Liver (tissue), 10 donors: ENCODE measurements at places on chromosomes 3 and 15. TPM values are rescaled to one million over a fixed set of nuclear protein-coding genes. Genes with fewer than 3 reads are reported as not detected.

GRCh38 chr15:60328852-60329443, 68.8 kb downstream of the ANXA2 start:
- H3K4me1 ChIP-seq, result no peaks in the 10 kb centered on the region
- no peaks in the 10 kb centered on the region for H3K27me3 ChIP-seq

DNA sequence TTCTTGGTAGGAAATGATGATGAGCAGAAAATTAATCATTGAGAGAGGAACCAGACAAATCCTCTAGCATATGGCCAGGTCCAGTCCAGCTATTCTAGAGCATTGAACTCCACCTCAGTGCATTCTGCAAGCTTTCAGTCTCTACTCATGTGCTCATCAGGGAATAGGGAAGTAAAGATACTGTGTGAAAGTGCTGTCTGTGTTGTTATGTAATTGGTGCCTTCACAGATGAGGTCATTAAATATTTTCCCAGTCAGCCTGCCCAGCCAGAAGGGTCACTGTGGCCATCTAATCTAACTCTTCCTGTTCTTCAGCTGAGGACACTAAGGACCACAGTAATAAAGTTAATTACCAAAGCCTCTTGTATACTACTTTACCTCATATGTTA, 28.2 kb downstream of the C3orf62 start:
- no peaks in the 10 kb centered on the region for H3K36me3 ChIP-seq
- H3K4me1 ChIP-seq, result no peaks in the 10 kb centered on the region
- H3K27me3 ChIP-seq, result no peaks in the 10 kb centered on the region
- H3K27ac ChIP-seq, result no peak overlapping the region

DNA sequence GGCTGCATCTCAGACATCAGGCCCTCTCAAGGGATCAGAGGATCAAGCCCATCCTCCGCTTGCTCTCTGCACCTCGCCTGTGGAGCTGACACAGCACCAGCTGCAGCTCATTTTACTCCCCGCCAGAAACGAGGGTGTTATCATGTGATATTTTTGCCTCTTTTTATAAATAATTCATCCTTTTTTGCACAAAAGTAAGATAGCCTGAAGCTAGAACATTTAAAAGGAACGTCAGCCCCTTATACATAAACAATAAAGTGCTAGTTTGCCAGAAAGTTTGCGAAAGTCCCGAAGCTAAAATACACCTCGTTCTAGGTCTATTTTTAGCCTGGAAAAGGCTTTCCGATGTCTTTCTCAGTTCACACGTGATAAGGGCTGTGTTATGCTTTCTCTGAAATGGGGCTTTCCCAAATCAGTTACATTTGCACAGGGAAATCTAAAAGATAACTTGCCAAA, 9.6 kb upstream of the FAM174B start:
- no peak overlapping the region for H3K4me3 ChIP-seq
- no peak overlapping the region for H3K27ac ChIP-seq
- peaks cover 34% of the 10 kb centered on the region for H3K4me1 ChIP-seq
- no peaks in the 10 kb centered on the region for H3K36me3 ChIP-seq
- DNase-seq, result no peak

GRCh38 chr3:164095279-164095678, 983.0 kb downstream of the SI start:
- no peak overlapping the region for H3K4me3 ChIP-seq
- no peak overlapping the region for H3K27ac ChIP-seq
- no peaks in the 10 kb centered on the region for H3K4me1 ChIP-seq
- no peaks in the 10 kb centered on the region for H3K27me3 ChIP-seq
- no peaks in the 10 kb centered on the region for H3K36me3 ChIP-seq

DNA sequence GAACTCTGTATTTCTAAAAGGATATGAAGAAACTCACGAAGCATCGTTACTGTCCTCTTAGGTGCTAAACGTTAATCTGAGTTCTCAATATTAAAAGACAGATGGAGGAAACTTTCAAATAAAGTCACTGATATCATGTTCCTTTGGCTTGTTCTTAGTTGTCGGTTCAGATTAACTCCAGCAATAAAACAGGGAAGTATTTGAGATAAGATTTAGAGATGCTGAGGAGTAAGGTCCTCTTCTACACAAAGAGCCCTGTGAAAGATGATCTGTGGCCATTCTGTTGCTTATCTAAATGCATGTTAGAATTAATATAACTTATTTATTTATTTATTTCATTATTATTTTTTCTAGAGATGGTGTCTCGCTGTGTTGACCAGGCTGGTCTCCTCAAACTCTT, 19.2 kb downstream of the AKAP13 start:
- no peaks in the 10 kb centered on the region for H3K4me1 ChIP-seq
- no peak overlapping the region for H3K4me3 ChIP-seq
- H3K27ac ChIP-seq, result no peak overlapping the region
- no peaks in the 10 kb centered on the region for H3K36me3 ChIP-seq
- no peak for DNase-seq

DNA sequence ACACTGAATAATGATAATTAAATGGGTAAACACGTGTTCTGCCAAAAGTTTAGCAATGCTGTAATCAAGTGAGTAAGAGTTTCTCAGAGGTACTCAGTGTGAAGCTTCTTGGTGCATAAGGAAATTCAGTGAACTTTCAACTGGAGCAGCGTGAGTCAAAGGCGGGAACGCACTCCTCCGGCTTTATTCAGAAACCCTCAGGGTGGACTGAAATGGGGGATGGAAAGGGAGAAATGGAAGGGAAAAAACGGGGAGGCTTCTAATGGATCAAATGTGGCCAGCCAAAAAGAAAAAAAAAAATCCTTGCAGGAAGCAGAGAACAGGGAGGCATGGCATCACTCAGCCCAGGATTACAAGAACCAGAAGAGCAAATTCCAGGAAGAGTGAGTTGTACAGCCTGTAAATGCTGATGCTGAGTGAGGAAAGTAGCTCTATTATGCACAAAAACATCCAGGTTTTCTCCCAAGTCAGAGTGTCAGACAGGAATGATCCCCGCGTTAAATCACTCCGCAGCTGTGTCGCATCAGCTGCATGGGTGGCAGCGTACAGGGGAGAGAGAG, 85.3 kb downstream of the ASB7 start:
- no peak overlapping the region for H3K4me3 ChIP-seq
- no peak for DNase-seq
- H3K27ac ChIP-seq, result no peak overlapping the region
- H3K27me3 ChIP-seq, result peaks cover 4% of the 10 kb centered on the region
- H3K4me1 ChIP-seq, result no peaks in the 10 kb centered on the region

Gene FLNB
- total RNA-seq, result 124 TPM

DNA sequence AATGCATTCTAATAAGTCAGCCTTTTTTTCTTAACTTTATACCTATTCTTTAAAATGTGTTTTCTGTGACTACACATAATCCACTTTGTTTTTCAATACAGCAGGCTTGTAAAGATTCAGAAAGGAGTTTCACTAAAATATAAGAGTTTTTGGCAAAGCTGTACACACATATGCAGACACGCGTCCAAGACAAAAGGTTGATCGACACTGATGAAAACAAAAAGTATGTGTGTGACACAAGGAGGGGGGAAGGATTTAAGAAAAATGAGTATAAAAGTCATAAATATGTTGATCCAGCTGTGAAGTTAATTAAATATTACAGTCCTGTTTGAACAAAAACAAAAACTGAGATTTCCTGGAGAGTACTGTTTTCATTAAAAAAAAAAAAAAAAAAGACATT, 294.5 kb upstream of the RARB start:
- no peak overlapping the region for H3K4me3 ChIP-seq
- no peaks in the 10 kb centered on the region for H3K4me1 ChIP-seq
- H3K27ac ChIP-seq, result no peak overlapping the region
- no peaks in the 10 kb centered on the region for H3K27me3 ChIP-seq
- no peaks in the 10 kb centered on the region for H3K36me3 ChIP-seq

GRCh38 chr3:161254861-161255260, 33.8 kb downstream of the NMD3 start:
- DNase-seq, result no peak
- H3K36me3 ChIP-seq, result peaks cover 35% of the 10 kb centered on the region
- H3K4me3 ChIP-seq, result no peak overlapping the region
- no peaks in the 10 kb centered on the region for H3K4me1 ChIP-seq
- H3K27ac ChIP-seq, result no peak overlapping the region
- H3K27me3 ChIP-seq, result no peaks in the 10 kb centered on the region

DNA sequence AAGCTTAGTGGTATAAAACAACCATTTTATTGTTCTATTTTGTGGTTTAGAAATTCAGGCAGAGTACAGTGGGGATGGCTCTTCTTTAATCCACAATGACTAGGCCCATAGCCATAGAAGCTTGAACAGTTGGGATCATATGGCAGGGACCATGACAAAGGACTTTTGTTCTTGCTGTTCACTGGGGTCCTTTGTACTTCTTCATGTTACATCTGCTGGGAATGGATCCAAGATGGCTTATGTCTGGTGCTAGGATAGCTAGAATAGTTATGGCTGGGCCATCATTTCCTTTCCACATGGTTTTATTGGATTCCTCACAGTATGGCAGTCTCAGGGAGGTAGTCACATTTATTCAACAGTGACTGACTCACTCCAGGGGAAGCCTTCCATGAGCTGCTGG, 427.9 kb upstream of the AGTR1 start:
- no peak for DNase-seq
- H3K27ac ChIP-seq, result no peak overlapping the region
- H3K27me3 ChIP-seq, result peaks cover 2% of the 10 kb centered on the region
- H3K4me1 ChIP-seq, result no peaks in the 10 kb centered on the region
- H3K4me3 ChIP-seq, result no peak overlapping the region

- peaks cover 10% of the 10 kb centered on the region for H3K36me3 ChIP-seq
- H3K4me1 ChIP-seq, result peaks cover 14% of the 10 kb centered on the region
- no peaks in the 10 kb centered on the region for H3K27me3 ChIP-seq
- DNase-seq, result no peak
Observed at GRCh38 chr3:30685267-30685667, 78.9 kb downstream of the TGFBR2 start.

Gene C3orf80
- 0.47 TPM for total RNA-seq

DNA sequence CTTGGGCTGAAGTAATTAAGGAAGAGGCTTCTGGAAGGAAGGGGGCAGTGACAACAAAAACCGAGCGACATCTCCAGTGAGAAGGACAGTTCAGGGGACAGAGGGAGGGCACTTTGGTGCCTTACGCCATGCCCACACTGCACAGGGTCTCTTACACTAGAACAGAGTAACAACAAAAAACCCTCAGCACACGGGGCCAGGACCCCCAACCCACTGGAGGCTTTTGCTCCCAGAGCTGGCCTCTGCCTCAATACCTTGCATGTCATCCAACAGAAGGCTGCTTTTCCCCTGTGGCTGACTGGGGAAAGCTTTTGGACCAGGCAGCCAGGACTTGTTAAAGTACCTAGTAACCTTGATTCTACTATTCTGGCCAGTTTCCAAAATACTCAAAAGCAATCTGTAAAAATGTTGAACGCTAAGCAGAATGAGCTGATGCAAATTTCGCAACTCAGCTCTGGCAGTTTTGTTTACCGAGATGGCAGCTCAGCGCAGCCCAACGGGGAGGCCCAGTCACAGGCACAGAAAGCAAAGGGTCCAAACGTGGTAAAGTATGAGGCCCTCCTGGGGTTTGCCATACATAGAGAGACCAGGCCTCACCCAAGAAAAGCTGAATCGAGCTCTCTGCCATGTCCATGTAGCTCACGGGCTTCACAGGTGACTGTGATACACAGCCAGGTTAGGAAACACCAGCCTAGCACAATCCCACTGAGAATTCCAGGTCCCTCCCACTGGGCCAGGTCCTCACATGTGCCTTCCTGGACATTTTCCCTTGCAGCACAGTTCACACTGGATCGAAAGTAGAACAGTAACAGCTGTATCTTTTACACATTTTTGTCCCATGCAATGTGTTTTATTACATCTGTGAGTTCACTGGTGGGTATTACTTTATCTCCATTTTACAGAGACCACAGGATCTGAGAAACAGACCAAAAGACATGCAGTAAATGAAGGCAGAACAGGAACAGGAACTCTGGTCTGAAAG, 6.0 kb downstream of the CHCHD4 start:
- H3K36me3 ChIP-seq, result peaks cover 14% of the 10 kb centered on the region
- H3K27ac ChIP-seq, result peak overlapping the region; percentile 37
- H3K27me3 ChIP-seq, result no peaks in the 10 kb centered on the region
- peak; percentile 44 for DNase-seq
- no peak overlapping the region for H3K4me3 ChIP-seq

DNA sequence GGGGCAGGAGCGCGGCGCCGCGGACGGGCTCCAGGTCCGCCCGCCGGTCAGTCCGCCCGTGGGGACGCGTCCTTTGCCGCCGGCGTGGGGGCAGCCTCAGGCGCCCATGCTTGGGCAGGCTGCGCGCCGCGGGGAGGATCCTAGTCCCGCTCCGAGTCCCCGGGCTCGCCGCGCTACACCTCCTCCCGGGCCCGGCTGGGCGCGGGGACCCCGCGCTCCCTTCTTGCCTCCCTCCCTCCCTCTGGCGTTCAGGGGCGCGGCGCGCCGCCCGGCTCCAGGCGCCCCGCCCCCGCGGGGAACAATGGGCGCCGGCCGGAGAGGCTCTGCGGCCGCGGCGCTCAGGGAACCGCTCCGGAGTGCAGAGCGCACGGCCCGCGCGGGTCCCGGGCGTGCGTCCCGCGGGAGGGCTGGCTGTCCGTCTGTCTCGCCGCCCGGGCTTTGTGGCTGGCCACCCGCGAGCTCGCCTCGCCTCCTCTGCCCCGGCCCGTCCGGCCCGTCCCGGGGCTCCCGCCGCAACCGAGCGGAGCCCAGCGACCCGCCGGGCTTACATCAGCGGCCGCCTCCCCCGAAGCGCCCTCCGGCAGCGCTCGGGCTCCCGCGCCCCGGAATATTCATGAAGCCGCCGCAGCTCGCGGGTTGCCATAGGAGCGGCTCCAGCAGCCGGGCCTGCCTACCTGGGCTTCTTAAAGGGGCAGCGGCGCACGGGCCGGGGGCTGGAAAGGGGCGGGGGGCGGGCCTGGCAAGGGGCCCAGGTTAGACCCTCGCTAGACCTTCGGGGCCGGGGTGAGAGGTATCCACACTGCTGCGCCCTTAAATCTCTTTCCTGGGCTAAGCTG, at the start of gene HCN4:
HCN4 (minus strand) TSS at position 658 of the 836 bp plus-strand sequence. CDS start 688 bp downstream, outside the sequence.
- peaks cover 18% of the 10 kb centered on the region for H3K4me1 ChIP-seq
- H3K27me3 ChIP-seq, result peaks cover 4% of the 10 kb centered on the region
- H3K36me3 ChIP-seq, result no peaks in the 10 kb centered on the region
- H3K4me3 ChIP-seq, result no peak within 1 kb of the TSS
- no peak for DNase-seq
- no peak within 1 kb of the TSS for H3K27ac ChIP-seq

Gene AADACL2
- not detected for total RNA-seq
